ENCODE measurements at places on chromosomes 12 and 14. TPM values are rescaled to one million over a fixed set of nuclear protein-coding genes. Genes with fewer than 3 reads are reported as not detected.

Gene SERPINA9
- total RNA-seq, result not detected

Gene MFAP5
- not detected for total RNA-seq

DNA sequence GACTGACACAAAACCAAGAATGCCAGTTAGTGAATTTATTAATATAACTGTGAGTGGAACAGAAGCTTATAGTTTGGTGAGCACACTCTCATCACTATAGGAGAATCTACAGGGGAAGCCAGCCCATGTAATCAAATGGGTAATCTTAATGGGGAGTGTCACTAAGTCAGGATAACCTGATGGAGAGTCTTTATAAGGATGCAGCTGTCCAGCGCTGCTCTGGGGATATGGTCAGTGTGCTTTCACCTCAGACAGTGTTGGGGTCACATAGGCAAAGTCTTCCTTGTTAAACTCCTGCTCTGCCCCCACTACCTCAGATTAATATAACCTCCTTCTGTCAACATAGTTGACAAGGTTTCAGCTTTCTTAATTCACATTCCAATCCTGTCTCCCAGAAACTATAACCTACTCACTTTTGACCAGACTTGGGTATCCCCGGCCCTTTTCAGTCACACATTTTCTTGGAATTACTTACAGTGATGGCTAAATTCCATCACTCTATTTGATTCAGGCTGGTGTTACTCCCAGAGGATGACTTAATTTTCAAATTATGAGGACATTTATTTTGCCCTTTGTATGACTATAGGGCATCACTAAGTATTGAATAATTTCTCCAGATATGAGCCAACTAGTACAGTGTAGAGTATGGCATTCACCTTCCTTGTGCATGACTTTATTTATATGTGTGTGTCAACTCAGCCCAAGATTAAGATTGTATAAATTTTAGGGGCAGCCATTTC lies 13.2 kb downstream of the STK38L start:
- DNase-seq, result no peak

GRCh38 chr12:31508436-31509150 lies 82.3 kb downstream of the DENND5B start:
- DNase-seq, result no peak
